Activated naive CD4-positive, alpha-beta T cell treated with anti-CD3 and anti-CD28 coated beads, Interleukin-2, amount 50 U/mL, for 72 hours (primary cell): ENCODE measurements at places on chromosomes 1 and 21. TPM values are rescaled to one million over a fixed set of nuclear protein-coding genes. Genes with fewer than 3 reads are reported as not detected.

Gene OVAAL
- total RNA-seq: not detected

Gene DYRK3
- 2.8 TPM for total RNA-seq

Gene EFCAB14
- total RNA-seq: 41.4 TPM

Gene CFHR5
- not detected for total RNA-seq

Gene FAM72A
- total RNA-seq: 51.2 TPM

Gene CD164L2
- total RNA-seq: not detected

GRCh38 chr21:34825948-34826548 lies 157.3 kb downstream of the CLIC6 start:
- DNase-seq: no peak

DNA sequence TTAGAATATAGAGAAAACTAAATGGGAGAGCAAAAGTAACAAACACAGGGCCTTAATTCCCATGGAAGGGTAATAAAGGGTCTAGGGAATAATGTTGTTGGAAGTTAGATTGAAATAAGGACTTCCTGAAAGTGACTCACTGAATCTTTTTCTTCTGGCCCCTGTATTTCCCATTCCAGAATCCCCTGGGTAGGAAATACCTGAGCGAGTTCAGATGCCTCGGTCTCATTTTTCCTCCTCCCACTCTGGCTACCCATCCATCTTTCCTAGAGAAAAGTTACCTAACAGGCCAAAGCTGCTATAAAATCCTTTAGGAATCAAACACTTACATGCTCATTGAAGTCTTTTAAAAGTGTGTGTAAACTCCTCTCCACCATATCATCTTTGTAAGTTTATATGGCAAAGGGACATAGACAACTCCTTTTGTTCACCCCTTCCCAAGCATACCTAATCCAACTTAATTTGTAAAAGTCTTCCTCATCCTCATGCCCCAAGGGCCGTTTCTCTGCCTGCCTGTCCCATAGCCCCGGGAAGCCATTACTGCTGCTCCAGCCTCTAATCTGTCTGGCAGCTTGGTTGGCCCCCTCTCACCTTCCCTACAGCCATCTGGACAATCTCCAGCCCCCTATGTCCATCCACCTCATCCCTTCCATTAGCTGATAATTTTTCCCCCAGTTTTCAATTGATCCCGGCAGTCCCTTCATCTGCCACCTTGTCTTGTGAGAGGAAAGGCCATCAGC lies 3.3 kb upstream of the MEF2D start:
- DNase-seq: no peak

GRCh38 chr1:29698033-29698432 lies 461.7 kb downstream of the PTPRU start:
- DNase-seq: no peak

- no peak for DNase-seq
Observed at GRCh38 chr1:67652800-67653199, 32.2 kb upstream of the GADD45A start.

GRCh38 chr1:157170677-157171515 lies 32.7 kb upstream of the ETV3 start:
- DNase-seq: peak; percentile 68

DNA sequence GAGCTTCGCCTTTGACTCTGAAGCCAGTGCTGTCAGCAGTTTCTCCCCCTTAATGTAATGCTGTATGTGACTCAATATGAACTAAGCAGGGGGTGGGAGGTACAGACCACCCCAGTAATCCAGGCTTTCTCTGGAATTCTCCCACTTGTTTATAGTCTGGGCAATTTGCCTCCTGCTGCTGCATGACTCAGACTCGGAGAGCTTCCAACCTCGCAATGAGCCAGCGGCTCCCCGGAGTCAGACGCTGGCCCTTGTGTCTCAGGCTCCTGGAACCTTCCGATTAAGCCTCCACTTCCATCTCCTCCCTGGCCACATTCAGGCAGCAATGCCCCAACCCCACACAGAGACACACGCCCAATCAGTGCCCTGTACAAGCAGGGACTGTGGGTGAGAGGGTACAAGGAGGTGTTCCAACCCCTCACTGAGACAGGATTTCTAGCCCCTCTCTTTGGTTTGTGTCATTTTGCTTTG lies 471.7 kb upstream of the VAMP3 start:
- DNase-seq: no peak

DNA sequence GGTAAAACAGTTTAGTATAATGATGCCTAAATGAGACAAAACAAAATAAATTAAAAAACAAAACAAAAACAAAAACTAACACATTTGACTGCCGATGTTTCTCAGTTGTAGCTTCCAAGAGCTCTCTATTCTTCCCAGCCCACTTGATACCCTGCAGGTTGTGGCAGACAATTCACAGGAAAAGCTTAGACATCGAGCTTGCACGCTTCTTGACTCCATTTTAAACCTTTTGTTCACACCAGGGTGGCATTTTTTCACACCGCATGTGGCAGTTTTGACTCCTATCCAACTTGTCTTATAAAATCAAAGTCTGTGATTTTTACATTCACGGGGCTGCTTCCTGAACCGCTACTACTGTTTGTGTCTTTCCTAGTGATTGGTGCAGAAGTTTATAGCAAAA lies 575.9 kb downstream of the USP25 start:
- no peak for DNase-seq

DNA sequence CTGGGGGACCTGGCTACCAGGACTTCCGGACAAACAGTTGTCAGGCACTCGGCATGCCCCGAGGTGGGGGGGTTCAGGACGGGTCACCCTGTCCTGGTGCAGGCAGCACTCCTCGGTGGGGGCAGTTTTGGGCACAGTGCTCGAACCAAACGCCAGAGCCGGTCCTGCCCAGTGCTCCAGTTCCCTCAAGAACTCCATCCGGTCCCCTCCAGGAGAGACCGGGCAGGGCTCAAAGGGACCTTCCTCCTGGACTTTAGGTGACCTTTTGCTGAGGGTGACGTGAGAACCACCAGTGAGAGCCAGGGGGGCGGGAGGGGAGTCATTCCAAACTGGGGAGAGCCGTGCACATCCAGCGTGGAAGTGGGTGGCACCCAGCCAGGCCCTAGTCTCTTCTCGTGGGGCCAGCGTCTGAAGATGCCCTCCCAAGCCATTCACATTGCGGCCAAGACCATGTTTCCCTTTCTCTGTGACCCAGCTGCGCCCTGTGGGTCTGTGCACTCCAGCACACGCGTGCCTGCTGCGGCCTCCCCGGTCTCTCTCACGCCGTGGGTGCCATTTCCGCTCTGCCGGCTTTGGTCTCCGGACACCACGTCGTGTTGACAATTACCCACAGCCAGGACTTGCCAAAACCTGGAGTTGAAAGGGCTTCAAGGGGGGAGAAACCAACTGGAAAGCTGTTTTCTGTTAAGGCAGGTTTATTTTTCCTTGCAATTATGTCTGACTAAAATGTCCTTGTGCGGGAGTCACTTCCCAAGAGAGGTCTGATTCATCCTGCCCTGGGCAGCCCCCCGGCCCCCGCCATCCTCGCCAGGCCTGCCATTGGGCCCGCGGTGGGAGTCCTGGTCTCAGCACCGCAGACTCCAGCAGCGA lies 178.8 kb upstream of the ARHGEF16 start:
- DNase-seq: no peak

- DNase-seq: no peak
Observed at GRCh38 chr1:245874942-245875580, 632.0 kb downstream of the SMYD3 start.
